ENCODE measurements at places on chromosomes 3 and 15. TPM values are rescaled to one million over a fixed set of nuclear protein-coding genes. Genes with fewer than 3 reads are reported as not detected.

Gene NRROS
- under 0.01 TPM for total RNA-seq

Gene SUSD5
- total RNA-seq: 2.3 TPM

Gene ZIC4
- not detected for total RNA-seq

Gene NPAP1
- not detected for total RNA-seq

GRCh38 chr3:9396301-9396631 is 1.1 kb upstream of the SETD5 start:
- peak; percentile 97 for DNase-seq

DNA sequence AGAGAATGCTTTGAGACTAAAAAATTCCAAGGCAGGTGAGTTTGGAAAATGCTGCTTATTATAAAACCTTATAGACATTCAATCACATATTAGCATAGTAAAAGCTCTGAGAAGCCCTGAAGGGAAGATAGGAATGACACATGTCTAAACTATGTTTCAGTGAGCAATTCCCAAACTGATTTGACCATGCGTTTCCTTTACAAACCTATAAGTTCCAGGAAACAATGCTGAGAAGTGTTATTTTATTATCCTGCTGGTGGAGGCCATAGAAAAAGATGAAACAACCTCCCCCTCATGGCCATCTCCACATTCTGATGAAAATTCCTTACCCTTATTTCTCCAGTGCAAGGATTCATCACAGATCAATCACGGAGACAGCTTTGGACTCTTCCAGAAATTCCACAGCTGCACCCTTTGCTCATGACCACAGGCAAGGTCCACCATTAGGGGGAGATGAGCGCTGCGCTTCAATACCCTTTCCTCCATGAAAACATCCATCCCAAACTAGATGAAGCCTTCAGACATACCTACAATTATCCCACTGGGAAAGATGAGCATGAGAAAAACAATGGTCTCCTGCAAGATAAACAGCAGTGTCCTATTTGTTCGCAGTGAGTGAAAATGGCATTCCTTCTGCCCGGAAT is 372.1 kb downstream of the MAGI1 start:
- no peak for DNase-seq

DNA sequence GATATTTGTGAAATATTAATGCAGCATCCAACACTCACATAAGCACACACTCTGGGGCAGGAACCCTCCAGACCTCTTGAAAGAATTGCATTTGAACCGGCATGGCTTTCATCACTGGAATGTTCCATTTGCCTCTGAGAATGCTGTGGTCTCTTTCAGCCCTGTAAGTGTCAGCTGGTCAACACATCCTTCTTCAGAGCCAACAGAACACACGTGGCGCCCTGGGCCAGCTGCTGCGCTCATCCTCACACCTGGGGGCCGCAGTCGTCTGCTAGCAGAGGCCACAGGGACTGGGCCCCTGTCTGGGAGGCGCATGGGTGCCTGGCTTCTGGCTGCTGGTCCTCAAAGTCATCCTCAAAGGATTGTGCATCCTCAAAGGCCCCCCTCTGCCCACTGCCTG is 71.4 kb upstream of the HERC1 start:
- peak; percentile 48 for DNase-seq

GRCh38 chr3:66075281-66075680 is 36.6 kb upstream of the MAGI1 start:
- peak; percentile 90 for DNase-seq

- peak; percentile 66 for DNase-seq
Observed at GRCh38 chr15:96352604-96353405, 22.3 kb downstream of the NR2F2 start.

GRCh38 chr3:9247361-9247940 is 2.0 kb downstream of the SRGAP3 start:
- DNase-seq: no peak

DNA sequence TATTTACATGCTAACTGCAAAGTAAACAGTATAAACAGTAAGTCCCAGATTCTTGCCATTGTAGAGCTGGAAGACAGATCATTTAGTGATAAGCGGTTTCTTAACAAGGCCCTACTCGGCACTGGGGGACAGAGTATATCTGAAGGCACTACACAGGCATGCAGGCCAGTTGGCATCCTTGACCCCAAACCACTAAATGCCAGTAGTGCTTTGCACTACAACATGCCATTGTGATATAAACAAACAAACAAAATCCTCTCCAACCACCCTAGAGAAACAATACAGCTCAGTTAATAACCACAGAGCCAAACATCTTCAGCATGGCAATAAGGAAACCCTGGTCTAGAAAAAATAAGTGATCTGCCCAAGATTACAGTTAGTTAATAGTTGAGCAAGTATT is 5.3 kb downstream of the AQR start:
- DNase-seq: no peak

GRCh38 chr3:132841621-132842020 is 119.4 kb upstream of the NPHP3 start:
- DNase-seq: no peak

DNA sequence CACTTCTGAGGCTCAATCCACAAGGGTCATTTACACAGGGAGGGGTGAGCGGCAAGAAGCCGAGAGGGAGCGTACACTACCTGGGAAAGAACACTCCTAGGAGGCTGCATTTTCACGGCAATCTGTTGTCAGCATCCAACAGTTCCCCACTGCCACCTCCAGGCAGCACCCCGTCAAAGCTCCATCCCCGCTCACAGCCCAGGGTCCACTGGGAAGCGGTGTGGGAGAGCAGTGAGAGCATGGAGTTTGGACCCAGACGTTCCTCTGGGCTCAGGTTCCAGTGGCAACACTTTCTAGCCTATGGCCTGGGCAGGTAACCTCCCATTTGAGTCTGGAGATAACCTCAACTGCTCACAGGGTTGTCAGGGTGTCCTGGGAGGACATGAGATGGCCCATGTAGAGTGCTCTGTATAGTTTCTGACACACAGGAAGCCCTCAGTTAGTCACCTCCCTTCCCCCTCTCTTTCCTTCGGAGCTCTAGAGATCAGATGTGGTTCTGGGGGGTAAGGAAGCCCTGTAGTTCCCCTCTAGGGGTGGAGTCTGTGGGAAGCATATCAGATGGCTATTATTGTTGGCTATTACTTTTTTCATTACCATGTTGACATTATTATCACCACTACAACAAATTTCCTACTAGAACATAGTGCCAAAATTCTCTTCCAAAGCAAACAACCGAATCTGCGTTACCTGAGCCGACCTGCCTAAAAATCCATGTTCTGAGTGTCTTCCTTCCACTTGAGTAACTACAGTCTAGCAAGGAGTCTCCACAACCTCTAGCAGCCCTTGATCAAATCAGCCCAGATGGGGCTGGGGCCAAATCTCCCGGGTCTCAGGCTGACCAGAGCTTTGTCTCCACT is 29.1 kb downstream of the RUVBL1 start:
- DNase-seq: peak; percentile 27

DNA sequence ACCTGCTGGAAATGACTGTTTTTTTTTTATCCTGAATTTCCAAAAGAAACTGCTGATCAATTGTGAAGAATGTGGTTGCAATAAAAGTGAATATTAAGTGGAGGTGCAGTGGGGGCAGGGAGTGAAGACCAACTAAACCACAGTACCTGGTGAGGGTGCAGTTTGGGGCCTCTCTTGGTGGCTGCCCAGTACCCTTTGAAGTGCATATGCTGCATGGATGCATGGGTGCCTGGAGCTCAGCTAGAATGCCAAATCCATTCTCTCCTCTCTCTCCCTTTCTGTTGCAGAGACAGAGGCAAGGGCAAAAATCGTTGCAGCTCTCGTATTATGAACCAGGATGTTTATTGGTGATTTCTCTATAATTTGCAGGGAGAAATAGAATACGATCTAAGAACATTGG is 420.5 kb upstream of the ONECUT1 start:
- DNase-seq: no peak

- no peak for DNase-seq
Observed at GRCh38 chr3:66454464-66454859, 46.4 kb downstream of the LRIG1 start.

All from fibroblast of lung (primary cell).